ENCODE measurements at places on chromosomes 3 and 15.
A peak's percentile ranks its signal among the peaks of the same experiment; 100 is the strongest.

DNA sequence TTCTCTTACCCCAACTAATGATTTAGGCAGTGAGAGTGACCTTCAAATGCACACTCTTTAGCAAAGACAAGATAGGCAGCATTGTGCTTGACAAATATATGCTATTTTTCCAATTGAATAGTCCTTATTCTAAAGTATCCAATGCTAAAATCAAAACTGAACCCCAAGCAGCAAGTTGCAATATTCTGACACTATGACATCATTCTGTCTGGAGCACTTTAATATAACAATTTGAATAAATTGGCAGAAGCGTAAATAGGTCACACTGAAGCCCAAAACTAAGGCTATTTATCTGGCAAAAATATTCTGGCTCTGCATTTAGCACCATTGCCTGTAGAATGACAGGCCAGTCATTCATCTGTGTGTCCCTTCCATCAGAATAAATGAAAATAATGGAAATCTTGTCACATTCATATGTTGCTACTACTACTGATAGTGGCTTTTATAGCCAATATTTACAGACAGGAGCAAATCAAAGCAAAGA, 2.9 kb downstream of the CBLB start:
- no peak for DNase-seq

GRCh38 chr3:23654571-23654970, 151.2 kb upstream of the UBE2E1 start:
- no peak for DNase-seq

- no peak for DNase-seq
Observed at GRCh38 chr3:35291471-35292236, 347.7 kb upstream of the ARPP21 start.

DNA sequence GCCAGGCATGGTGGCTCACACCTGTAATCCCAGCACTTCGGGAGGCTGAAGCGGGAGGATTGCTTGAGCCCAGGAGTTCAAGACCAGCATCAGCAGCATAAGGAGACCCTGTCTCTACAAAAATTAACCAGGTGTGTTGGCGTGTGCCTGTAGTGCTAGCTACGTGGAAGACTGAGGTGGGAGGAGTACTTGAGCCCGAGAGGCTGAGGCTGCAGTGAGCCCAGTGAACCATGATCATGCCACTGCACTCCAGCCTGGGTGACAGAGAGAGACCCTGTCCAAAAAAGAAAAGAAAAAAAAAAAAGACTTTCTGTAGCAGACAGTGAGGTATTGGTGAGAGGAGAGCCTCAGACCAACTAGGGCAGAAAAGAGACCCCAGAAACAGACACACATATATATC, 263.8 kb downstream of the XXYLT1 start:
- DNase-seq, result peak; percentile 7

- no peak for DNase-seq
Observed at GRCh38 chr3:151096716-151097115, 11.3 kb downstream of the MED12L start.

- peak; percentile 73 for DNase-seq
Observed at GRCh38 chr3:61853912-61854311, 292.5 kb downstream of the PTPRG start.

DNA sequence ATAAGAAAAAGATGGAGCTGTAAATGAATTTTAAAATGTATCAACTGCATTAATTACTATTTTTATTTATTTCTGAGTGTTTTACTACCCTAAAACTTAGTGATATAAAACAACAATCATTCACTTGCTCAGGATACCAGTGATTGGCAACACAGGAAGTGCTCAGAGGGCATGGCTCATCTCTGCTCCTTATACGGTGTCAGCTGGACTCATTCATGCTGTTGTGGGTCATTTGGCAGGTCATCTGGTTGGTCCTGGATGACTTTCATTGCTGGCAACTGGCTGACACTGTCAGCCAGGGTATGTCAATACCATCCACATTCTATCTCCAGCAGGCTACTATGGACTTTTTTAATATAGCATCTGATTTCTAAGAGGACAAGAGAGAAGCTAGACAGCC, 689.6 kb upstream of the NECTIN3 start:
- no peak for DNase-seq

Measured in islet precursor cell (in vitro differentiated cells).